HepG2 (cell line): ENCODE measurements at places on chromosomes 3 and 15. TPM values are rescaled to one million over a fixed set of nuclear protein-coding genes. Genes with fewer than 3 reads are reported as not detected.
A peak's percentile ranks its signal among the peaks of the same experiment; 100 is the strongest.

- DNase-seq, result no peak
These were observed 30.1 kb upstream of the SLC24A5 start for GRCh38 chr15:48090666-48091065.

- DNase-seq, result no peak
These were observed 440.6 kb downstream of the MCTP2 start for GRCh38 chr15:94671858-94672532.

DNA sequence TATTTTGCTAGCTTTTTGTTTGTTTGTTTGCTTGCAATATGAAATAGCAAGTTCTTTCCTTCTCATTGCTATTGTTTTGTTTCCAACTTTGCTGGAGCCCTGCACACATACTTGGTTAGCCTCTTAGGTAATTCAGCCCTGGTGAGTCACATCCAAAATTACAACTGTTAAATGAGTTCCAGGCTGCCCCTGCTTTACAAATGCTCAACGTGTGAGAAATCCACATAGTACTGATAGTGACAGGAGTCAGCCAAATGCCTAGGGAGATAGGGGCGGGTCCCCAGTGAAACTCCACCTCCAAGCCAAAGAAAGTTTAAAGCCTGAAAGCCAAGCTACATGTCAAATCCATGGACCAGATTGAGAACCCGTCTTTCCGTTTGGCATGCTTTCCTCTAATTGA lies 81.3 kb upstream of the RNF7 start:
- no peak for DNase-seq

GRCh38 chr3:52238193-52238760 lies 681 bp downstream of the TWF2 start:
- peak; percentile 89 for DNase-seq

GRCh38 chr15:48992545-48992944 lies 28.8 kb upstream of the SHC4 start:
- DNase-seq, result no peak

DNA sequence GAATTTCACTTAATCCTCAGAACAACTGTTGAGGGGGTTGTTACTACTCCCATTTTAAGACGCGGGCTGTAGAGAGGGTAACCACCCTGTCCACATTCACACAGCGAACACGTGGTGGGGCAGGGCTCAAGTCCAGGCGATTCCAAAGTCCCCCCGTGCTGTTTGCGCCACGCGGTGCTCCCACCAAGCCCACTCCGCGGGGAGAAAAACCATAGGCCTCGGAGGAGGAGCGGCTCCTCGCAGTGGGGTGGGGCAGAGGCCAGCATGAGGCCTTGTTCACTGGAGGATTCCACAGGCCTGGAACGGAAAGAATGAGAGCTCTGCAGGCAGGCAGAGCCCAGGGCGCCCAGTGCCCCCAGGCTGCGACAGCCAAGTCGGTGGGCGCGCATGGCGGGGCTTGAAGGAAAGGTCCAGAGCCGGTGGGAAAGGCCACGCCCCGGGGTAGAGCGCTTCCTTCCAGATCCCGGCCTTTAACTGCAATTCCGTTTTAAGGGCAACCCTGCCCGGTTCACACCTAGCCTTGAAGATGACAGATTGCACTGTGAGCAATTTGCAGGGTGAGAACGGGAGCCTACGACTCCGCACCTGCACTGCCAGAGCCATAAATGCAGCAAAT lies 161.8 kb upstream of the TBL1XR1 start:
- DNase-seq, result no peak

GRCh38 chr3:119257654-119258410 lies 17.2 kb upstream of the B4GALT4 start:
- DNase-seq, result no peak

GRCh38 chr15:91694131-91694830 lies 159.2 kb upstream of the SLCO3A1 start:
- DNase-seq, result no peak

DNA sequence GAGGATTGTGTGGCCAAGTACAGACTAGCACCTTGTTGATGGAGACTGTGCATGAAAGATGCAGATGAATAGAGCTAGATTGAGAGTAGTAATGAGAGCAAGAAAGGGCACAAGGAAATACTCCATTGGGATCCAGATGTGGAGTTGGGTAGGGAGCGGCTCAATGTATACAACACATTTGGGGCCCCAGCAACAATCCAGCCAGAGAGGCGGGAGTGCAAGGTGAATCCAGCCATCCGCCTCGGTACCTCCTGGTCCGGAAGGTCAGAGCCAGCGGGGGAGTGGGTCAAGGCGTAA lies 9.0 kb downstream of the ISL2 start:
- no peak for DNase-seq

DNA sequence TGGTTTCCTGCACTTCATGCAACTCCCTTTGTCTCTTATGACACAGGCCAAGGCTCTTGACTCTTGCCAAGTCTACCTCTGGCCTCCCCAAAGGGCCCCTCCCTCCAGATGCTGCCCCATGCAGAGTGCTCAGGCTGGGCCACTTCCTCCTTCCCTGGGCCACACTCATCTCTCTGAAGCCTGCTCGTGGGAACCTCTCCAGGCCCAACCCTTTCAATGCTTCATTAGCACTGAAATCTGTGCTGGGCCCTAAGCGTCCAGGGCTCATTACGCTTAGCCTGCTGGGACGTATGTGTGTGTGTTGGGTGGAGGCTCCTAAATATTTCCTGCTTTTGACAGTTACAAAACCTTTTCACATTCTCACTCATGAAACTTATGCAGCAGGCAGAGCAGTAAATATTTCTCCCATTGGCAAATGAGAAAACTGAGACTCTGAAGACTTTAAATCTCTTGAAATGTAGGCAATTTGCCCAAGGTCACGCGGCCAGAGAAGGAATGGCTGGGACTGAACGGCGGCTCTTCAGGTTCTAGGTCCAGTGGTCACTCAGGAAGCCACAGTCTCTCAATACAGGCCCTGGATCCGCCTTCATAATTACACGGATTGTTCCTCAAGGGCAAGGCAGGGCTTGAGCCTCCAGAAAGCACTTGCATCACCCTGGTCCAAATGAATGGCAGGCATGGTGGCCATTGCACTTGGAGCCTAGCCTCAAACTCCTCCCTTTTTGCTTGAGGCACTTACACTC lies 241.7 kb upstream of the HES1 start:
- no peak for DNase-seq

DNA sequence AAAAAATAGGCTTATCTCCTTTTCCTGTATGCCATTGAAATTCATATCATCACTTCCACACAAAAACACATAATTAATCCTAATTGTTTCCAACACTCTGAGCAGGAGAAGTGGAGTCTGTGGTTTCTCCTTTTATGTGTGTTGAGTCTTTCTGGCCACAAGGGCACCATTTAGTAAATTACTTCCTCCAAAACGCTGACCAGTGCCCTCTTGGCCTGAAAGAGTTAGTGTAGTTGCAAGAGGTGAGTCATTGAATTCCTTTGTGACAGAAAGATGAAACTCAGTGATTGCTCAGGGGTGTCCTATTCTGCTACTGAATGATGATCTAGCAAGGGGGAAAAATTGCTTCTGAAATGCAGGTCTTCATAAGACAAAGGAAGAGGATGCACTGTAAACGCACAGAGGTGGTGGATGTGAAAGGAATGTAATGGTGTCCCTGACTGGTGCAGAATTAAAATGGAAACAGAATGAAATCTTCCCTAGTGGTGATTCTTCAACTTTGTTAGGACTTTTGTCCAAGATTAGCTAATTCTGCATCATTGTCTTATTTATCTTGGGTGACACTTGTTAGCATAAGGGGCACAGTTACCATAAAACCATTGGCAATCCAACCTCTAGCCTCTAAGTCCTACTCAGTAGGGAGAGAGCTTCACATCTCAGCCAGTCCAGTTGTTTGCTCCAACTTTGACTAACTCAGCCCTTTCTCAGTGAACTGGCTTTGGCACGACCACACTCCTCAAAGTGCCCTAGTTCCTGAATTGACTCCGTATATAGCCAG lies 208.4 kb upstream of the NANOGP8 start:
- peak; percentile 77 for DNase-seq

- no peak for DNase-seq
These were observed 10.7 kb upstream of the SERPINI2 start for GRCh38 chr3:167484551-167484950.

DNA sequence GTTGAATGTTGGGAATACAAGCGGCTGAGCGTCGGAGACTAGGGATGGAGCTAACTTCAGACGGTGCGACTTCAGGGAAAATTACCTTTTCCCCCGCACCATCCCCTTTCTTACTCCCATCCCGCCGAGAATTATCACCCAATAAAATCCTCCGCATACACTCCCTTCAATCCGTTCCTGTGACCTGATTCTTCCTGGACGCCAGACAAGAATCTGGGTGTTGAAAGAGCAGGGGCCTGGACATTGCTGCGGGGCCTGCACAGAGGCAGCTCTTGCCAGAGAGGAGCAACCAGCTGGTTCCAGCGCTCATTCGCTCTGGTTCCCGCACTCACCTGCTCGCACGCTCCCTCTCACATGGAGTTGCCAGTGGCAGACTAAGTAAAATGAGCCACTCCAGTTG lies 241.9 kb downstream of the ALCAM start:
- no peak for DNase-seq

DNA sequence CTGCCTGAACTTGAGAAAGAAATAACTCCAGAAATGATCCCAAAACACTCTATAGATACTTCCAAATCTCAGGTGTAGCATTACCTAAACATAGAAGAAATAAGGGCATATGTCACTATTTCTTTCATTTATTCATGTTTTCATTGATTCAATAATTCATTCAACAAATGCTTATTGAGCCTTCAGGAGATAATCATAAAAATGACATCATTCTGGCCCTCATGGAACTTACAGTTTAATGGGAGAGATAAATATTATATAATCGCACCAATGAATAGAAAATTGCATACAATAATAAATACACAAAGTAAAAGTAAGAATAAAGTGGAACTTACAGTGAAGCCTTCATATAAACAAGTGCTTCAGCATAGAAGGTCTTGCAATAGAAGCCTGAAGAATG lies 58.1 kb upstream of the NR2F2 start:
- DNase-seq, result no peak

DNA sequence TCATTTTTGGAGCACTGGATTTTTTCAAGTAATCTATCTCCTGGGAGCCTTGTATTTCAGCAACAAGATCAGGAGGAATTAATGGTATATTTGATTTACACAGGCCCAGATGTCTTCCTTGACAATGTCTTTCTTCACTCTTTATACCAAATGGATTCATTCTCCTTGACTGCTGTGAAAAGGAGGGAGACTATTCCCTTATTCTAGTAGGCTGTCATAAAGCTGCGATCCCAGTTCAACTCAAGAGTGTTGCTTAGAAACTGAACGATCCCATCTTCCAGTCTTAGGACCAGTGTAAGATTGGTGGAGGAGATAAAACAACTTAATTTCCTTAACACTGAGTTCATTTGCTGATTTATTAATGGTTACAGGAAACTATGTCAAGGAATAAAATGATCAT lies 119.4 kb upstream of the ROBO1 start:
- DNase-seq, result no peak

- DNase-seq, result no peak
These were observed 8.1 kb downstream of the COMMD2 start for GRCh38 chr3:149744151-149744550.

DNA sequence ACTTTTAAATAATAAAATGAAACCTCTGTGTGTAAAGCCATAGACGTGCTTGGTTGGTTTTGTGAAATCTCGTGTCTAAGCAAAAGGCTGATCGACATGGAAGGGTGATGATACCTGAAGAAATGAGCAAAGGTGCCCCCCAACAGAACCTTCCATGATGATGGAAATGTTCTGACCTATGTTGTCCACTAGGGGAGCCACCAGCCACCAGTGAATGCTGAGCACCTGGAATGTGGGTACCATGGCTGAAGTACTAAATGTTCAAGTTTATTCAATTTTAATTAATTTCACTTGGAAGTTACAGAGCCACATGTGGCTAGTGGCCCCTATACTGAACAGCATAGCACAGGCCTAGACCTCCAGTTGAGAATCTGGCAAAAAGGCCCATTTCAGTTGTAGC lies 158.8 kb downstream of the POLR2M start:
- no peak for DNase-seq

- no peak for DNase-seq
These were observed 864 bp upstream of the NEO1 start for GRCh38 chr15:73051391-73051806.

- peak; percentile 15 for DNase-seq
These were observed 91.3 kb downstream of the ARNT2 start for GRCh38 chr15:80495401-80495942.

- no peak for DNase-seq
These were observed 150.3 kb upstream of the MCTP2 start for GRCh38 chr15:94080989-94081605.

- DNase-seq, result no peak
These were observed 2.6 kb downstream of the CLPX start for GRCh38 chr15:65182538-65182937.

GRCh38 chr15:101151288-101151687 lies 100.6 kb downstream of the CHSY1 start:
- no peak for DNase-seq

GRCh38 chr3:18443665-18444594 lies 18.8 kb upstream of the SATB1 start:
- no peak for DNase-seq

- DNase-seq, result no peak
These were observed 52.5 kb upstream of the UBE2Q2 start for GRCh38 chr15:75790631-75791336.

Gene SLC22A14
- 0.03 TPM in 1 of 2 replicates, not detected in the other for polyA plus RNA-seq

Gene AQR
- polyA plus RNA-seq, result 13.8 and 18.7 TPM in 2 replicates

Gene CPEB1
- polyA plus RNA-seq, result 0.03 and 0.04 TPM in 2 replicates

Gene BCL2A1
- polyA plus RNA-seq, result 0.08 and 0.21 TPM in 2 replicates

Gene LRRC15
- not detected in 2 replicates for polyA plus RNA-seq

Gene SLC6A1
- 0.04 TPM in 1 of 2 replicates, not detected in the other for polyA plus RNA-seq

Gene MAP6D1
- polyA plus RNA-seq, result 0.12 and 0.34 TPM in 2 replicates

Gene GOLGA6L4
- polyA plus RNA-seq, result 1.6 and 2.0 TPM in 2 replicates

Gene ITPR1
- polyA plus RNA-seq, result 6.3 and 10.0 TPM in 2 replicates

Gene TMEM212
- not detected in 2 replicates for polyA plus RNA-seq

Gene CORO2B
- 0.63 and 1.1 TPM in 2 replicates for polyA plus RNA-seq

Gene CERS3
- not detected in 2 replicates for polyA plus RNA-seq

Gene UBA7
- polyA plus RNA-seq, result 16.5 and 20.2 TPM in 2 replicates

Gene TGM4
- polyA plus RNA-seq, result 0.07 and 0.10 TPM in 2 replicates

Gene RTP3
- polyA plus RNA-seq, result not detected in 2 replicates

Gene GOLGA6B
- polyA plus RNA-seq, result 0.04 TPM in 1 of 2 replicates, not detected in the other

Gene FETUB
- polyA plus RNA-seq, result 3.1 and 4.4 TPM in 2 replicates
